ENCODE measurements at places on chromosomes 3 and 15.

DNA sequence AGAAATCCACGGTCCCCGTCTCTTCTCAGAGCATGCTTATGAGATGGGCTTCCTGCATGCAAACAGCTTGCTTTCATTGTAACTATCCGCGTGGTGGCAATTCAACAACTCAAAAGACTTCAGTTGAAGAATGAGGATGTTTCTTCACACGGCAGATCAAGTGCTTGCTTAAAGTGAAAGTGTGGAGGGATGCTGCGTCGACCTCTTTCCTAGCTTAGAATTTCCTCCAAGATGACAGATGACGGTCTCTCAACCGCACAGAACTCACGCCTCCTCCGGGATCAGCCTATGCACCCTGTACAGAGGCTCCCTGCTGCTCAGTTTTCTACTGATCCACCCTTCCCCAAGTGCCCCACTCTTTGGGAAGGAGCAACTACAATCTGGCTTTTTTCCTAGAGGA lies 47.8 kb downstream of the PCSK6 start:
- no peak for DNase-seq

DNA sequence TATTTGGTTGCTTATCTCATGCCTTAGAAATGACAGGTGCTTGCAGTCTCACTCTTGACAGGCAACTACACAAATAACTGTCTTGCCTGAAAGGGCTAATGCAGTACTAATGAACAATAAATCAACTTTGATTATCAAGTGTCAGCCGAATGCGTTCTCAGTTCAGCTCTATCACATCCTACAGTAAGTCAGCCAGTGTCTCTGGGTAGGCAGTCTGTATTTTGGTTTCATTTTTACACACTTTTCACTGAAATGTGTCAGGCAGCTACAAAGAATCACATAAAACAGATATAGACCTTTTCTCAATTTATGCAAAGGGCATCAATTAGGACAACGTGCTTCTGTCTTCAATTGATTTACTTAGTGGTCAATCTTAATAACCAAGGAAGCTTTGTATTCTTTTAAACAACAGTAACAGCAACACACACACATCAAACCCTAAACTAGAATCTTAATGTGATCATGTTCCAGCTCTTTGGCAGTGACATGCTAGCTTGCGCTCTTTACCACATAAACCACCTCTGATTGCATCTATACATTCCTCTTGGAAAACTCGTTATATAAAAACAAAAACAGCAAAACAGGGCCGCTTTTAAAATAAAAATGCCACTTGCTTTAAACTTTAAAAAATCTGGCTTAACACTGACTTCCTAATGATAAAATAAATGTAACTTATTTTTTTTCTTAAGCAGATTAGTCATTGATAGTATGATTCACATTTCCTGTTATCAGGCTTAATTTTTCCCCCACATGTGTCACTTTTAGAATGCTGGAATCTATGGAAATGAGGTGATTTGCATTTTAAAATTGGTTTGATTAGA lies 520.4 kb downstream of the FOXP1 start:
- DNase-seq, result no peak

DNA sequence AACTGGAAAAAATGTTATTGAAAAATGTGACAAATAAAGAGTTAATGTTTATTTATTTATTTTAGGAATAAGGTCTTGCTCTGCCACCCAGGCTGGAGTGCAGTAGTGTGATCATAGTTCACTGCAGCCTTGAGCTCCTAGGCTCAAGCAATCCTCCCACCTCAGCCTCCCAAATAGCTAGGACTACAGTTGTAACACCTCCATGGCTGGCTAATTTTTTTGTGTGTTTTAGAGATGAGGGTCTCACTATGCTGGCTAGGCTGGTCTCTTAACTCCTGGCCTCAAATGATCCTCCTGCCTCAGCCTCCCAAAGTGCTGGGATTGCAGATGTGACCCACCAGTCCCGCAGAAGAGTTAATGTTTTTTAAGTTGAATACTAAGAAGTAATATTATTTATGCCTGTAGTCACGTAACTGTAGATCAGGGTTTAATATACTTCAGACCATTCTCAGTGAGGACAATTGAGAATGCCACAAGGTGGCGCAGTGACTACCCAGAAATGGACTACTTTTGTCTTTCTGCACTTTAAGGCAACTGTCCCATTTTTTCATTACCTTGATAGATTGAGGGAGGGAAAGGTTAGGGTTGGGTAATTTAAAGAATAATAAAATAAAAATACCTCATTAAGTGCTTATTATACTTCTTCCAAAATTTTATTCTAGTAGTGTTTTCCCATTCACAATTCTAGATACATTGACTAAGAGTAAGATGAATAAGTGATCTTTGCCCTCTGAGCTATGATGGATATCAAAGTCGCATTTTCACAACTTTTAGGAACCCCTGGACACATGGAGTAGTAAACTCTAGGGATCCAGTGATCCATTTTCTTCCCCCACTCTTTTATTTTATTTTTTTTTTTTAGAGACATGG lies 6.0 kb downstream of the MUC13 start:
- DNase-seq, result no peak

DNA sequence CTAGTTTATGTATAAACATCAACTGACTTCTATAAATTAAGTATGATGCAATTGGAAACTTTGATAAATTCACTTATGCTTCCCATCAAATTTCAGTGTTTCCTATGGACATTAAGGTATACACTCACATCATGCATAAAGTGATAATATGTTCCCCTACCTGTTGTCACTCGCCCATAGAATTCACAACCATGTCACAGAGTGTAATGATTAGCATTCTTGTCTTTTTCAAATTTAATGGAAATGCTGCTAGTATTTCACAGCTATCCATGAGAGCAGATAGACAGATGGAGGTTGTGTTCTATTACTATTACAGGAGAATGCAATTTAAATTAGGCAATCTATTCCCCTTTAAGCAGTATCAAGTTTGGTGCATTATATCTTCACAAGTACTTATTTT lies 984 bp downstream of the PLSCR4 start:
- DNase-seq, result no peak

DNA sequence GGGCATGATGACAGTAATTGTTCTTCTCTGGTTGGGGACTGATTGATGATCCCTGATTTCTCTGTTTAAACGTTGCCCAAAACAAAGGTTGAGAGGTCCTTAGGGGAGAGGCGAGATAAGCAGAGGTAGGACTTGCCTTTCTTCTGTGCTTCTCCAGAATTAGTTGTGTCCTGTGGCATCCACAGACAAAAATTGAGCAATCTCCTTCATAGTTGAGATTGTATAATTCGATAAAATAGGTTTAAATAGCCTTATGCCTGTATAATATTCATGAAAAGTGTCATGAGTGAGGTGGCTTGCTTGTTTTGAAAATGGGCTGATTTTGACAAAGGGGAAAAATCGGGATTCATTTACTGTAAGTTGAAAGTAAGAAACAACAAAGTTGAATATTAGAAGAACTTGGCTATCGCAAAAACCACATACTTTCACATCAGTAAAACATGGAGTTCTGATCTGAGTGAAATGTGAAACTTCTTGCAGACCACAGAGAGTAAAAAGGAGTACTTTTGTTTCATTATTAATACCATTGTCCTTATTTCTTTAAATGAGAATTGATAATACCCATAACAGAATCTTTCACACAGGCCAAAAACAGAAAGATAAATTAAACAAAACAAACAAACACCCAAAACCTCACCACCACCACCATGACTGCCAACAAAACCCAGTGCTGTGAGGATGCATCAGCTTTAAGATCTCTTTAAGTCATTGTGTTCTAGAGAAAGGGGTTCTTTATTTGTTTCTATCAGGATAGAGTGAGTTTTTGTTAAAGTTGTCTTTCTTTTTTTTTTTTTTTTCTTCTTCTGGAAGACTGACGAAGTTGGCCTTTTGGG lies 155.7 kb downstream of the LPP start:
- no peak for DNase-seq

DNA sequence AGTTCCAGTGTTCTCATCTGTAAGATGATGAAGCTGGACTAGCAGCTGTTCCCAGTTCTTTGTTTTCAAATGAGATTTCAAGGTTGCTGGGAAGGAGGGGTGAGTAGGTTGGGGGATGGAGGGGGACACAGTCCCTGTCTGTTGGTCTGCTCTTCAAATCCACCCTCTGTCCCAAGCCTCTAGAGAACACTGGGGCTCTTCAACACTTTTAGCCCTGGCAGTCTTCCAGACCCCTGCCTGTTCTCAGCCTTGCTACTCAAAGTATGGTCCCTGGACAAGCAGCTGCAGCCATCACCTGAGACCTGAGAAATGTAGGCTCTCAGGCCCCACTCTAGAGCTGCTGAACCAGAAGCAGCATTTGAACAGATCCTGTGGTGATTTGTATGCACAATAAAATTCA lies 41.3 kb downstream of the NEK11 start:
- peak; percentile 32 for DNase-seq

- no peak for DNase-seq
Measured at GRCh38 chr15:57675481-57676181, 30.9 kb upstream of the POLR2M start.

GRCh38 chr15:88982304-88982945 lies 69.2 kb upstream of the MFGE8 start:
- DNase-seq, result no peak

- no peak for DNase-seq
Measured at GRCh38 chr3:154003649-154004048, 117.5 kb upstream of the ARHGEF26 start.

GRCh38 chr15:93982226-93982727 lies 249.1 kb upstream of the MCTP2 start:
- DNase-seq, result no peak
